ENCODE measurements at places on chromosomes 3 and 15. TPM values are rescaled to one million over a fixed set of nuclear protein-coding genes. Genes with fewer than 3 reads are reported as not detected.

DNA sequence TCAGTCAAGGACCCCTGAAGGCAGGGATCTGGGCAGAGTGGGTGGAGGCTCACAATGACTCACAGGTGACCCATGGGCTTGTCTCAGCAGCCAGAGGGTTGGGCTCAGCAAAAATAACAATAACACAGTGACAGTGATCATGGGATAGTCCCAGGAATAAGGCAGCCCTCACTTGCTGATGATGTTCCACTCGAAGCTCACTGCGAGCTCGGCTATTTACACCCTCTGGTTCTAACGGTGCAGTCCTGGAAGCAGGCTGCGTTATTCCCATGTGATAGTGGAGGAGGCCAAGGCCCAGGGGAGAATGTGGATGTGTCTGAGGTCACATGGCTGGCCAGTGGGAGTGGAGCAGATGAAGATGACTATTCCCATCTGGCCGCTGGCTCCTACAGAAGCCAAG is 16.2 kb downstream of the CCDC33 start:
- no peaks in the 10 kb centered on the region for H3K36me3 ChIP-seq
- peaks cover 7% of the 10 kb centered on the region for H3K27me3 ChIP-seq
- H3K4me1 ChIP-seq = peaks cover 32% of the 10 kb centered on the region
- no peak for DNase-seq
- H3K27ac ChIP-seq = no peak overlapping the region

DNA sequence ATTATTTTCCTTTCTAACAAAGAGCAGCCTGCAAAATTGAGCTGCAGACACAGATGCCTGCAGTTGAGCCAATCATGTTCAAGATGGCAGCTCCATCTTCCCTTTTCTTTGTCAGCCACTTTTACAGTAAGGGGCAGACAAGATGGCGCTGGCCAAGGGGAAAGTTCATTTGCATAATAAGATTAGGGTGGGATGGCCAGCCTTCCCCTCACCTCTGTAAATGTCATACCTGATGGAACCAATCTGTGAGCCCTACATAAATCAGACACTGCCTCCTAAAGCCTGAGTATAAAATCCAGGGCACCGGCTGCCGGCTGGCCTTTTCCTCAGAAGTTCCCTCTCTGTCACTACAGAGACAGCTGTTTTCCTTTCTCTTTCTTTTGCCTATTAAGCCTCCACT is 15.8 kb downstream of the PATL2 start:
- H3K4me3 ChIP-seq = no peak overlapping the region
- H3K4me1 ChIP-seq = no peaks in the 10 kb centered on the region
- H3K27me3 ChIP-seq = no peaks in the 10 kb centered on the region
- no peaks in the 10 kb centered on the region for H3K36me3 ChIP-seq
- H3K27ac ChIP-seq = no peak overlapping the region

- no peak for DNase-seq
- no peak overlapping the region for H3K27ac ChIP-seq
- H3K4me3 ChIP-seq = no peak overlapping the region
- H3K36me3 ChIP-seq = no peaks in the 10 kb centered on the region
- H3K4me1 ChIP-seq = peaks cover 10% of the 10 kb centered on the region
Observed at GRCh38 chr3:189805375-189806067, 174.3 kb downstream of the TP63 start.

GRCh38 chr3:188283347-188283746 is 129.4 kb downstream of the LPP start:
- peak overlapping the region; percentile 76 for H3K27ac ChIP-seq
- H3K27me3 ChIP-seq = no peaks in the 10 kb centered on the region
- no peak overlapping the region for H3K4me3 ChIP-seq
- peaks cover 85% of the 10 kb centered on the region for H3K4me1 ChIP-seq
- no peaks in the 10 kb centered on the region for H3K36me3 ChIP-seq
- no peak for DNase-seq

GRCh38 chr15:90191794-90192509 is 9.2 kb upstream of the SEMA4B start:
- H3K4me3 ChIP-seq = peak overlapping the region; percentile 29
- H3K36me3 ChIP-seq = no peaks in the 10 kb centered on the region
- peaks cover 58% of the 10 kb centered on the region for H3K4me1 ChIP-seq
- peak; percentile 75 for DNase-seq

The EPHB3 gene
- 5.0 TPM for total RNA-seq

The CHDH gene
- total RNA-seq = 3.7 TPM

The SLC6A20 gene
- total RNA-seq = not detected

The FANCD2OS gene
- total RNA-seq = not detected

The THPO gene
- total RNA-seq = 0.11 TPM

The OSTN gene
- 0.36 TPM for total RNA-seq

Measured in left ventricle myocardium inferior (tissue), 1 donor.